CD4-positive, alpha-beta T cell treated with Interleukin-6 for 4 hours (primary cell): ENCODE measurements at places on chromosomes 4 and X.

DNA sequence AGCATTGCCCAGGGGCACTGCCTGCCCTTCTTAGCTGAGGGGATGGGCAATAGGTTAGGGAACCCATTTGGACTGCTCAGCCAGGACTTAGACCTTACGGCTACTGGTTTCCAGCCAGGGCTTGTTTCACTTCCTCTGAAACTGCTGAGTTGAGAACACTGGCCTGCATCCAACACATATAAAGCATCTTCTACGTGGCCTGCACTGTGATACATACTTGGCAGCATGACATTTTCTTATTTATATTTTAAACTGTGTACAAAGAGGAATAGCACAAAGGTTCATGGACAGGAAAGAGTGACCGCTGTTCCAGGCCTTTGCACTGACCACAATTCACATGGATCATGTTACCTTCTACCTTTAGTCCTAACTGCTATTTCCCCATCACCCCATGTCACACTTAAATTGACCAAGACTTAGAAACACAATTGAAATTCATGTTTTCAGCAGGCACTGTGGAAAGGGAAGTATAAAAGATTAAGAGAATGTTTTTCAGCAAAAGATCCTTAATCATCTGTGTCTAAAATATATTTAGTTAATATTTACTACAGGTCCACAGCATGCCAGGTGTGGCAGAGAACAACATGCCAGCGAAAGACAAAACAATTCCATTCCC, 43.7 kb downstream of the NLGN4X start:
- no peak for DNase-seq

DNA sequence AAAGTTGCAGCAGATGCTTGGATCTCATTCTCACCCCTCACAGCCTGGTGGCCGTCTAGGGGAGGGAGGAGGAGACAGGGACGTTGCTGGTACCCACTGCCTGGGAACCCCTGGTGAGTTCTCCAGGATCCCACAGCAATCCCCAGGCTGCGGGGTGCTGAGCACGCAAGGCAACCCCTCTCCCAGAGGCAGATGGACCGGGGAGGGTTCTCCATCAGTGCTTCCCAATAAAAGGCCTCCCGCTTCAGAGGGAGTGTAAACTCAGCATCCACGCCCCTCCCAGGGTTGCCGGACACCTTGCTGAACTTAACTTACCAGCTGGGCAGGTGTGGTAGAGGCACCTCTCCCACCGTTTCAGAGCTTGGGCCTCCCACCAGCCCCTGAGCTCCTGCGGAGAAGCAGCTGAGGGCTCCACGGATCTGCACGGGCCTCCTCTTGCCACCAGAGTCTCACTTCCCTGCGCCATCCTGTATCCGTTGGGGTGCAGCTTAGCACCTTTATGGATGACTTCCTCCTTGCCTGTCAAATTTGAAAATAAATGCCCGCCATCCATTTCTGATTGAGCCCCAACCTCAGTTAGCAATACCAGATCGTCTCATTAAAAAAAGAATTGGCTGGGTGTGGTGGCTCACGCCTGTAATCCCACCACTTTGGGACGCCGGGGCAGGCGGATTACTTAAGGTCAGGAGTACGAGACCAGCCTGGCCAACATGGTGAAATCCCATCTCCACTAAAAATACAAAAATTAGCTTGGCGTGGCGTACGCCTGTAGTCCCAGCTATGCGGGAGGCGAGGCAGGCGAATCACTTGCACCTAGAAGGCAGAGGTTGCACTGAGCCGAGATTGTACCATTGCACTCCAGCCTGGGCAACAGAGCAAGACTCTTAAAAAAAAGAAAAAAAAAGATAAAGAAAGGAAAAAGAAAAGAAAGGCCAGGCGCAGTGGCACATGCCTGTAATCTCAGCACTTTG, 14.8 kb upstream of the TBC1D14 start:
- DNase-seq = no peak

DNA sequence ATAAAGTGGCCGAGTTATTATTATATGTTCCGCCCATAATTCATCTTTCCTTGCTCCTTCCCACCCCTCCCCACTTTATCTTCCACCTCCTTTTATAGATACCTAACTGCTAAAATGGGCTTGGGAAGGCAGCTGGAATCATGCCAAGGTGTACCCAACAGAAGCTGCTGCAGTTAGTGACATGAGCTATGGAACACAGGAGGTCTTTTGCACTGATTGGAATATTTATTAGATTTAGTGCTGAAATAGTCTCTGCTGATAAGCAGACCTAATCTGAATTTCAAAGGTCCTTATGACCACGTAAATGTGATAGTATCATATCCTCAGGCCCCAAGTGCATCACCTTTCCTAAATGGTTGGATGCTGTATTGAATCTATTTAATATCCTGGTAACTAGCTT, 64.9 kb downstream of the HMGB2 start:
- DNase-seq = no peak

GRCh38 chr4:109912706-109913595, at the start of gene EGF:
Gene EGF (plus strand): TSS chr4:109912883. CDS start chr4:109913336, 453 bp downstream.
- DNase-seq = no peak

GRCh38 chr4:147479786-147480185, 1.1 kb upstream of the EDNRA start:
- no peak for DNase-seq

DNA sequence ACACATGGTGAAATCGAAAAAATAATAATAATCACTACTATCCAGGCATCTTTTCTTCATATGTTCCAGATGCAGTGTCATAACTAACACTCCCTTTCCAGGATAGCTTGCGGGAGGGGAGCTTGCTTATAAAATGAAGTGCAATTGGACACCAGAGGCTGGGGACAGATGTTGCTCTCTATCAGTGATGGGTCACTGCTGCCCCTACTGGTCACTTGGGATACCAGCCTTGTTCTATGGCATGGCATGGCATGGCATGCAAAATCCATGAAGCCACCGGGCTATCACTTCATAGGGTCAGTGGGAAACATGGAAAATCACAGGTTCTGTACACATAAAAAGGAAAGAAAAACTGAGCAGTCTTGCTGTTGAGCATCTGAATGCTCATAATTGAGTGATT, 168.1 kb downstream of the GLRA2 start:
- peak; percentile 3 for DNase-seq

DNA sequence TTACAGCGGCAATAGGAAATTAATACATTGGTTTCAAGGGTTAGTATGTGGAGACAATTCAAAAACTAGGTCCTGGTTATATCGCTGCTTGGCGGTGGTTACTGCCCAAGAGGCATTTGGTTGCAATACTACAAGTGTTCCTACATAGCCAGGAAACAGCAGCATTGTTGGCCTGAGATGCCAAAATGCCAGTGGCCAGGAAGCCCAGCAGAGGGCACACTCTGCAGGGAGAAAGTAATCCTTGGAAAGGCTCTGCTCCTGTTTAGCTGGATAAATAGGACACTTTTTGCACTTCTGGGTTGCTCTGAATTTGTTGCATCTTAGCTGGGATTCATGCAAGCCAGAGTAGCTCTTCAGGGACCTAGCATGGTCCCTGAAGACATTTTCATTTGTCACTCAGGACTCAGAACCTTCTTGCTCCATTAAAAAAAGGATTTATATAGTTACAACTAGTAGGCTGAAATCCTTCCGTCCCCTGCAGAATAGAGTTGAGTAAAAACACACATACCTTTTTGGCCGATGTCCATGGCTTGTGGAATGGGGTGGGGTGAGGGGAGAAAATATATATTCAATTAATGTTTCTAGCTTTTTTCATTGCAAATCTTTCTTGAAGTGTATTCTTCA, 8.1 kb upstream of the GPR119 start:
- no peak for DNase-seq

DNA sequence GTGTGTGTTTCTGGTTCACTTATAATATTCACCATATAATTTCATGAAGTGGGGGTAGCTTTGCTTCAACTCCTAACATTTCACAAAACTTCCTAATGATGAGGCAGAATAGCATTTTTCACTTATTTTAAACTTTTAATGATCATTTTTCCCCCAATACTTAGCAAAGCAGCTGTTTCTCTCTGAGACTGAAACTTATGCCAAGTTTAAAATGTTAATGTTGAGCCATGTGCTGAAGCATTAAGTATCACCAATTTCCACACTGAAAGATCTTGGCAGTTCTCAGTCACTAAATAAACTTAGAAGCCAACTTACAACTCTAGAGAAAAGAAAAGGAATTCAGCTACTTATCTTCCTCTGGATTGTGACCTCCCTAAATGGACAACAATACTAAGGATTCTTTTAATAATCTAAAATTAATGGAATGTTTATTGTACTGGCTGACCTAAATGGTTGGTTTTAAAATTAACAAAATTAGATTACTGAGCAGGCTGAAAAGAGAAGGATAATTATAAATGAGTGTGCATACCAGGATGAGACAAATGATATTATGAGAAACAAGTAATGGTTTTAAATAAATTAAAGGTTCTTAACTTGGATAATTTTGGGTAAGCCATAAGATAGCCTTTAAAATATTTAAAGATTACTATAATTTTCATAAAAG, 1429.4 kb upstream of the ADGRL3 start:
- DNase-seq = no peak

DNA sequence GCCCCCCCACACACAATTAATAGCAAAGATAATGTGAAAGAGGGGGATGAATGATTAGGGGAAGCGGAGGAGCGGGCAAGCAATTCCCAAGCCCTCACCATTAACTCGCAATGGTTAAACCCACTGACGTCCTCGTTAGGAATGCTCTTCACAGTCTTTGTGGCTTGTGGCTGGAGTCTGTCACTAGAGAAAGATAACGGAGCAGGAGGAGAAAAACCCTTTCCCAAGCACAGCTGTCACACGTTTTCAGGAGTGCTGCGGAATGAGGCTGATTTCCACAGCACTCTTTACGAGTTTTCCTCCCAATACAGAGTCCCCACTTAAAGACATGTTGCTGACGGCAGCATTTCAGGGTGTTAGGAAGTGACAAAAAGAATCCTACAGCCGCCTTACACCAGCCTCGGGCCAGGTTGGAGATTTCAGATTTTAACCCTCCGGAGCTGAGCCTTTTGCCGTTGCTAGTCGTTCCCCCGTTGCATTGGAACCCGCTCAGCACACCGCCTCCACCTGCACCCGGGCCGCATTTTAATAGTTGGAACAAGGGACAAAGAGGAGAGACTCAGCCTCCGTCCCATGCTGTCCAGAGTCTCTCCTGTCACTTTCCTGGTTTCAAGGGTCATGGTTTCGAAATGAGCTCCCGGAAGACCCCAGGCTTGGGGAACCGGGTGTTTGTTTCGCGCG, 92.2 kb downstream of the GEMIN8 start:
- DNase-seq = no peak

- DNase-seq = no peak
Measured at GRCh38 chrX:31993637-31994036, 921.8 kb upstream of the FTHL17 start.

GRCh38 chrX:150841456-150842197, 56.8 kb downstream of the CD99L2 start:
- no peak for DNase-seq

DNA sequence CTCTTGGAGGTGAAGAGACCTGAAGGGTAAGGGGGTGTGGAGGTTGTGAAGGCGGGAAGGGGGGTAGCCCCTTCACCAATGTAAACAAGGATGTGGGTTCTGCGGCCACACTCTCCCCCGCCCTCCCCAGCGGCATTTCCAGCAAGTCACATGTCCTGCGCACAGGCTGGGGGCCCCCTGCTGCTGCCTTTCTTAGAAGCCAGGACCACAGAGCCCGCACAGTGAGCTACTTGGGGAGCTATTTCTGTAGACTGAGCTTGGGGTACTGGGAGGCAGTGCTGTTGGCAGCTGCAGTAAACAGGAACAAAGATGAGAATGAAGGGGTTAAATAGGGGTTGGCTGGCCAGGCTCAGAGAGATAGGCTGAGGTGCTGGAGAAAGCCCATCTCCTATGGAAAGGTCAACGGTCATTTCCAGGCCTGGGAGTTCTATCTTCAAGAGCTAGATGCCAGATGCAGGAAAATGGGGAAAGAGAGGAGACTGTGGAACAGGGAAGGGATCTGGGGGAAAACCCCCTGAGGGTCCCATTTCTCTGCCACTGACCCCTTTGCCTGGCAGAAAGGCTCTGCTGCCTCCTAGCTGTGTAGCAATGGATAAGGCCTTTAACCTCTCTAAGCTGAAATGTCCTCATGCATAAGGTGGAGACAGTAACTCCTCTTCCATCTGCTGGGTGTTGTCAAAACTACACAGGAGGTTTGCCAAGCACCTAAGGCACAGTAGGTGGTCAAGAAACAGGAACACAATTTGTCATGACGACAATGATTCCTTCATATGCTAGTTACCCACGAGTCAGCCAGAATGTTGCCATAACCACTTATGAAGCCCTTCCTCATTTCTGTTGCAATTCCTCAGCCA, 18.5 kb upstream of the PIM2 start:
- peak; percentile 92 for DNase-seq

GRCh38 chr4:155984106-155984797, 30.6 kb upstream of the CTSO start:
- no peak for DNase-seq

DNA sequence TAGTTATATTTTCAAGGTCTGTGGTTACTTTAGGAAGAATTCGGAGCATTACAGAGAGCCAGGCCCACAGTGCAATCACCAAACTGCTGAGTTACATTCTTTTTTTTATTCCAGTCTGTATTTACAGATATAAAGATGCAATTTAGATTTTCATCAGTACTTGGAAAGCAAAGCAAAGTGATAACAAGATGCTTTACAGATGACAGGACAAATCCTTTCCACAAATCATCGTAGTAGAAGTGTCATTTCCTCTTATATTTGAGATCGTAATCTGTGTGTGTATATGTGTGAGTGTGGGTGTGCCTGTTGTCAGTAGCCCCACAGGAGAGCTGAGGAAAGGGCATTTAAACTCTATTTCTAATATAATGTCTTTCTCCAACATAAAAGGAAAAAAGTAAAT, 1893.7 kb downstream of the STIM2 start:
- DNase-seq = no peak

DNA sequence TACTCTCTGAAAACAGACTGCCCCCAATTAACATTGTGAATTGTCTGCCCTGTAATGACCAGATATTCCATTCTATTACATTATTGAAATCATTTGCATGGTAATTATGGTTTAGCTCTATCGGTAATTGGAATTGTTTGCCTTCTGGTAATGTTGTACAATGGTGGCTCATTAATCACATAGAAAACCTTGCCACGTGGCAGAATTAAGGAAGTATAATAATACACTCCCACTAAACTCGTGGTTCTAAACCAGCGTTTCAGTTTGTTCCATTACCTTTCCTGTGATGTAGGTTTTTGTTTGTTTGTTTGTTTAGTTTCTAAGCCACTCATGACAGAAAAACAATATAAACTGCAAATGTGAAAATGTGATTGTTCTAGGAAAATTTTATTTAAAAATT, 45.1 kb upstream of the TAPT1 start:
- DNase-seq = no peak

GRCh38 chrX:119512146-119512800, 44.0 kb downstream of the SLC25A5 start:
- DNase-seq = peak; percentile 21

- DNase-seq = no peak
Measured at GRCh38 chrX:37943554-37944344, 62.6 kb upstream of the SYTL5 start.

DNA sequence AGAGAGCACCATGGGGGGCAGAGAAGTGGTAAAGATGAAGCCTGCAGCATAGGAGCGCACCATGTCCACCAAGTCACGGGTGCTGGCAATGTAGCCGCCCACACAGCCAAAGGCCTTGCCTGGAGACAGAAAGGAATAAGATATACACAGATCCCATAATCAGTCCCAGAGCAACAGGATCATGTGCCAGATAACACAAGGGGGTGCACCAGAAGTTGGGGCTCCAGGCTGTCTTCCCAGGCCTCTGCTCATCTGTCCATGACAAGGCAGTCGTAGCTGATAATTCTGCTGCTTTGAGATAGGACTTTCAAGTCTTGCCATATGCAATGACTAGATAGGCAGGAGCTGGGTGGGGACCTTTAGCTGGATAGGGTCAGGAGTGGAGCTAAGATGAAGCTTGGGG, 14.7 kb downstream of the APEX2 start:
- DNase-seq = no peak
